ENCODE measurements at places on chromosomes 4 and X.

DNA sequence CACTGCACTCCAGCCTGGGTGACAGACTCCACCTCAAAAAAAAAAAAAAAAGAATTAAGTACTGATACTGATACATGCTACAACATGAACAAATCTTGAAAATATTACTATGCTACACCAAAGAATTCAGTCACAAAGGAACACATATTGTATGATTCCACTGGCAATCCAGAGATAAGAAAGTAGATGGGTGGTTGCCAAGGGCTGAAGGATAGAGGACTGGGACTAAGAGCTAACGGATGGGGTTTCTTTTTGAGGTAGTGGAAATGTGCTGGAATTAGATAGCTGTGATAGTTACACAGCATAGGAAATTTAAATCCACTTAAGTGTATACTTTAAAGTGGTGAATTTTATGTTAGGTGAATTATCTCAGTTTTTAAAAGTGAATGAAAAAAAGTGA lies 12.5 kb downstream of the ATP11C start:
- no peak for DNase-seq

- DNase-seq = no peak
Measured at GRCh38 chrX:149199734-149200133, 305.4 kb downstream of the IDS start.

DNA sequence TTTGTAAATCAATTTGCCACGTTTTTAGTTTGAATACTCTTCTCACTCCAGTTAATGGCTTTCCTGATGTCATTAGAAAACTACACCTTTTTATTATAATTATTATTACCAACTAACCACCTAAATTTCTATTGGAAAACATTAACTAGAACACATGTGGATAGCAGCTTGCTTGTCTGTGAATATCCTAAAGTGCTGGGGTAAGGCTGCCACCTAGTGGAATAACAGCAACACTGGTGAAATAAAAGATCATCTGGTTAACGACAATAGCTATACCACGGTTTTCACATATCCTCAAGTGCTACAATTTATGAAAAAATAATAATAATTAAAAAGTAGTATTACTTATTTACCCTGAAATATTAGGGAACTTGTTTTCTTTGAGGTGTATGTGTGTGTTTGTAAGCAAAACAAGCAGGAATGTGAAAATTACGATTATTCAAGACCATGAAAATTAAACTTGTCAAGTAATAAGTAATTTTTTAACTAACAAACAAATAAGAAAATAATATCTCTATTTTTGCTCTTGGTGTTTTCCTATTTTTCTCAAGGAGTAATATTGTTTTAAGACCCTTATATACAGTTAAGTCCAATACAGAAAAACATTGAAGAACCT lies 130.1 kb upstream of the TECRL start:
- DNase-seq = no peak

DNA sequence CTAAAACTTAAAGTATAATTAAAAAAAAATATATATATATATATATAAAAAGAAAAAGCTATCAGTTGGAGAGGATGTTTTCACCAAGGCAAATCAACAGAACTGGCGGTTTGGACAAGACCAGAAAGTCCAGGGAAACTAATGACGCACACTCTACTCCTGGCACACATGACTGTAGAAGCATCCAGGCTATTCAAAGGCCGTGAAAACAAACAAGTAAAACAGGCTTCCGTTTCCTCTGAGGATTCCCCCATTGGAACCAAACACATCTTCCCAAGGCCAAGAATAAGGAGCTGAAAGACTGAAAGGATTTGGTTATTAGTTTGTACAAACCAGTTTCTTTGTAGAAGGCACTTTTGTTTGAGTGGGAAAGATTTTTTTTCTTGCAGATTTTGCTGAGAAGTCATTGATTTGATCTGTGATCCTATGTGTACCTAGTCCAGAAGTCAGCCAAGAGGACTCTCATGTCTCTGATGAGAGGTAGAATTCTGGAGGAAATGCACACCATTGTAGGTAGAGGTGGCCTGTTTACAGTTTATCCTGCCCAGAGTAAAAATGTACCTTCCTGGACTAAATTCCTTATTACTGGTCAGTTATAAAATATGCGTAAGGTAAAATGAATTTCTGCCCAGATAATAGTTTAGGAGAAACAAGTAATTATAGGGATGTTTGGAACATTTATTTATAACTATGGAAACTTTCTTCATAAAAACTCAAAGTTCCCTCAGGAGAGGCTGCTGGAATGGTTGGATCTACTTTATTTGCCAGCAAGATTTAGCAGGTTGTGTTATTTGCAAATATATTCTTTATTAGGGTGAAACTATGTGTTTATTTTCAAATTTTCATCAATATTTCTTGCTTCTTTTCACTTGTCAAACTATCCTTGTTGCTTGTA lies 66.5 kb downstream of the DMP1 start:
- no peak for DNase-seq

DNA sequence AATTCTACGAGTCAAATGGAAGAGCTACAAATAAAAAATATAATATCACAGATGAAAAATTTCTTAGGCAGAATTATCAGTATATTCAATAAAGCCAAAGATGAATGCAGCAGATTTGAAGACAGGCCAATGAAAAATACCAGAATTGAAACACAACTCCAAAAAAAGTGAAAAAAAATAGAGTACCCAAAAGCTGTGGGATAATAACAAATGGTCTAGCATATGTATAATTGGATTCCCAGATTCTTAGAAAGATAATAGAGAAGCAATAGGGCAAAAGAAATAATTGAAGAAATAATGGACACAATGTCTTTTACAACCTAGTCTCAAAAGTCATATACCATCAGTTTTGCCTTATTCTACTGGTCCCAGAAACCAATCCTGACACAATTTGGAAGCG lies 4.4 kb downstream of the ANAPC10 start:
- DNase-seq = no peak

DNA sequence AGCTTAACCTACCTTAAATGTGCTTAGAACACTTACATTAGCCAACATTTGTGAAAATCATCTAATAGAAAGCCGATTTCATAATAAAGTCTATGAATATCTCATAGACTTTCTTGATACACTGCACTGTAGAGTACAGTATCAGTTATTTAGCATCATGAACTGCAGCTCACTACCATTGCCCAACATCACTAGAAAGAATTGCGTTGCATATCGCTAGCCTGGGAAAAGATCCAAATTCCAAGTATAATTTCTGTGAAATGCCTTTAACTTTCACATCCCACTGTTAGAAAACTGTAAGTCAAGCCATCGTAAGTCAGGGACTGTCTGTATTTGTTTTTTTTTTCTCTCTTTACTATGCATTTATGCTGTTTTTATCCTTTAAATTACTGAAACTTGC lies 918.6 kb upstream of the PABPC4L start:
- DNase-seq = no peak

- no peak for DNase-seq
Measured at GRCh38 chrX:150873616-150874015, 24.9 kb downstream of the CD99L2 start.

- no peak for DNase-seq
Measured at GRCh38 chrX:154046031-154046781, 26.5 kb upstream of the IRAK1 start.

DNA sequence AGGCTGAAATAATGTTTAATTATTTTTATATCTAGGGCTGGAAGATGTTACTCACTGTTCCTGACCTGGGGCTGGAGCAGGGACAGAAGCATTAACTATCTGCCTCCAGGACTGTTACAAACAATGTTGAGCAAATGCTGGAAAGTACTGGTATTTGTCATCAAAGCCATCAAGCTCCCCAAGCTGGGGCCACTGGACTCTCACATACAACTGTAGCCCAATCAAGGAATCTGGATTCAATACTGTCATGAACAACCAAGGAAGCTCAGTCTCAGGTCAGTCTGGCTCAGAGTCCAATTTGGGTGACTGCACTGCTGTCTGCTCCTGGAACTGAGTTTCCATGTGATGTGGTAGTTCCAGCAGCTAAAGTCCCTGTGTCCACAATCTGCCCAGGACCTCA lies 50.4 kb downstream of the APOO start:
- DNase-seq = no peak

GRCh38 chrX:129115104-129115503 lies 408.2 kb downstream of the SMARCA1 start:
- DNase-seq = no peak

DNA sequence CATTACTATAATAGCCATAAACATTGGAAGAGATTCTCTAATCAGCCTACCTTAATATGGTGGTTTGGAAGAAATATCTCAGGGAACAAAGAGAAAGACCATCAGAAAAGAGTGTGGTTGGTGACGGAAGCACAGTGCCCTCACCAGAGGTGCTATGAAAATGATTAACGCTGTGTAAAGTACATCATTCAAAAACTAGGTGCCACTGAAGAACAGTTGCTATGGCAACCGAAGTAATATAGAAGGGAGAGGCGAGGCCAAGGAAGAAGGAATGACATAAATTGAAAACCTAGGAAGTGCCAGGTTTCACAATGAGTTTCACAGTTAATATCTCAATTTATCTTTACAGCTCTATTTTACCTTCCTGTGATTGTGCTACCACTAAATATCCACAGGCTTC lies 57.0 kb upstream of the ARSJ start:
- DNase-seq = no peak

GRCh38 chr4:93605163-93605562 lies 223.4 kb upstream of the ATOH1 start:
- DNase-seq = no peak

GRCh38 chrX:38669428-38669827 lies 108.1 kb downstream of the TSPAN7 start:
- no peak for DNase-seq

DNA sequence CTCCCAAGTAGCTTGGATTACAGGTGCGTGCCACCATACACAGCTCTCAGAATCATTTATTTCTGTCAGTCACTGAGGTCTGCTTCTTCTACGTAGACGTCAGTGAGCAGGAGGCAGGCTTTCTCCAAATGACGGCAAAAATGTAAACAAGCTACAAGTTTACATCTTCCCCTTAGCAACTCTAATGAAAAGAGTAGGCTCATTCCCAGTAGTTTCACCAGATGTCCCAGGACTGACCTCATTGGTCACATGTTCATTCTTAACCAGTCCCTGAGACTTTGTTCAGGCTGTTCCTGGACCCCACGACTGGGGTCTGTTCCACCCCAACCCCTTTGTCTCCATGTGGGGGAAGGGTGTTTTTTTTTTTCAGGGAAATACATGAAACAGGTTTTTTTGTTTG lies 67.1 kb downstream of the TENM3 start:
- no peak for DNase-seq

DNA sequence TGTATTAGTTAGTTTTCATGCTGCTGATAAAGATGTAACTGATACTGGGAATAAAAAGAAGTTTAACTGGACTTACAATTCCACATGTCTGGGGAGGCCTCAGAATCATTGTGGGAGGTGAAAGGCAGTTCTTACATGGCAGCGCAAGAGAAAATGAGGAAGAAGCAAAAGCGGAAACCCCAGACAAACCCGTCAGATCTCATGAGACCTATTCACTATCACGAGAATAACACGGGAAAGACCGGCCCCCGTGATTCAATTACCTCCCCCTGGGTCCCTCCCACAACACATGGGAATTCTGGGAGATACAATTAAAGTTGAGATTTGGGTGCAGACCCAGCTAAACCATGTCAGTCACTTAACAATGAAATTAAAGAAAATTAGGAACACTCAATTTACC lies 499.1 kb downstream of the FSTL5 start:
- DNase-seq = no peak

DNA sequence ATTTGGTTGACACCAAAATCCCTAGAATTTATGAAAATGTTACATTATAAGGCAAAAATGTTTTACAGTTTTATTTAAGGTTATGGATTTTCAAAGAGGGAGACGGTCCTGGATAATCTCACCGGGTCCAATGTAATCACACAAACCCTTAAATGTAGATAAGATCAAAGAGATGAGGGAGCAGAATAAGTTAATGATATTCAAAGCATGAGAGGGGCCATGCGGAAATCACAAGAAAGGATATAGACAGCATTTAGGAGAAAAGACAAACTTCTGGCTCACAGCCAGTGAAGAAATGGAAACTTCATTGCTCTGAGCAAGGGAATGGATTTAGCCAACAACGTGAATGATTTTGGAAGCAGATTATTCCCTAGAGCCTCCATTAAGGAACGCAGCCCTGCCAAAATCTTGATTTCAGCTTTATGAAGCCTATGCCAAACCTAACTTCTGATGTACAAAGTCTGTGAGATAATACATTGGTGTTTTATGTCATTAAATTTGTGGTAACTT lies 684.4 kb upstream of the GNPDA2 start:
- DNase-seq = no peak

GRCh38 chr4:72286185-72286584 lies 254.4 kb downstream of the NPFFR2 start:
- DNase-seq = no peak

DNA sequence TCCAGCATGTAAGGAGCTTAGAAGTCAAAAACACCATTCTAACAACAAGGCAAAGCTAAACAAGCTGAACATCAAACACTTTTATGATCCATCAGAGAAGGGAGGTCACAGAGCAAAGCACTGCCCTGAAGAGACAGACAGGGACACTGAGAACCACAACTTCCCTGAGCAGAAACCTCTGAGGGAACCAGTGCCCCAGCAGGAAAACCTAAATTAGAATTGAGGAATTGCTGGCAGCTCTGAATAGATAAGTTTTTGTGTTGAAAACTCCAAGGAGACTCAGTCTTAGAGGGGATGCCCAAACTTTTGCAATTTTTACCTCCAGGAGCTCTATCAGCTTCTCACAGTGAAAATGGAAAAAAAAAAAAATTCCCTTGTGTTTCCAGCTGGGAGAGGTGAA lies 83.0 kb upstream of the MAPK10 start:
- DNase-seq = no peak

GRCh38 chr4:120053911-120054310 lies 12.7 kb downstream of the MAD2L1 start:
- DNase-seq = no peak

GRCh38 chrX:72043636-72044035 lies 88.1 kb downstream of the RTL5 start:
- DNase-seq = no peak

GRCh38 chr4:60655356-60655755 lies 544.8 kb upstream of the ADGRL3 start:
- DNase-seq = no peak

DNA sequence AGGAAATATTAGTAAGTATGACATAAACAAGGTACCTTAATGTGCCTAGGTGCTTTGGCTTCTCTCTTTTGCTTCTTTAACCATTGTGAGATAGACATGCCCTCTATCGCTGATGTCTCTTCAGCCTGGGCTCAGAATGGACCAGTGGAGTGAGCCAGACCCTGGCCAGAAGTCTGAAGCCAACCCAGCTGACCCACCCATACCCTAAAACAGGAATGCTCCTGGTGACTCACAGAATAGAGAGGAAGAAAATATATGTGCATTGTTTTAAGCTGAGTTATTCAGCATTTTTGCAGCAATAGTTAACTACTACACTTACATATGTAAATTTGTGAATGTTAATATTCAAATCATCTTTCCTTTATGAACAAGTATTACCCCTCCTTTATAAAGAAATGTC lies 167.5 kb upstream of the PCDH10 start:
- DNase-seq = no peak

- no peak for DNase-seq
Measured at GRCh38 chr4:93084599-93085305, 743.8 kb upstream of the ATOH1 start.

DNA sequence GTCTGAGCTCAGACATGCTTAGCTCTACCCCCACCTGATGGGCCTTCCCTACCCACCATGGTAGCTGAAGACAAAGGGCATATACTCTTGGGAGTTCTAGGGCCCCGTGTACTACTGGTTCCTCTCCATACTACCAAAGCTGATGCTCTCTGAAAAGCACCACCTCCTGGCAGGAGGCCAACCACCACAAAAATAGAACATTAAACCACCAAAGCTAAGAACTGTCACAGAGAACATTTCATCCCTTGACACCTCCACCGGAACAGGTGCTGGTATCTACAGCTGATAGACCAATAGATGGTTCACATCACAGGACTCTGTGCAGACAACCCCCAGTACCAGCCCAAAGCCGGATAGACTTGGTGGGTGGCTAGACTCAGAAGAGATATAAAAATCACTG lies 13.4 kb downstream of the EDA2R start:
- DNase-seq = no peak

Data from stimulated activated CD4-positive, alpha-beta T cell treated with anti-CD3 and anti-CD28 coated beads, Interleukin-12 subunit alpha, Interleukin-12 subunit beta, amount 100 ng/mL, for 4 hours (primary cell).